ENCODE measurements at places on chromosomes 7 and 10. TPM values are rescaled to one million over a fixed set of nuclear protein-coding genes. Genes with fewer than 3 reads are reported as not detected.

Gene ANKRD2
- total RNA-seq, result not detected

Gene PCLO
- total RNA-seq, result not detected

Gene LIPJ
- total RNA-seq, result not detected

Gene CDCA7L
- total RNA-seq, result 18.4 TPM

Gene RAPGEF5
- total RNA-seq, result 0.71 TPM

Gene RHOBTB1
- total RNA-seq, result not detected

Gene ELMO1
- 79.4 TPM for total RNA-seq

Gene KRIT1
- 25.0 TPM for total RNA-seq

Gene GJD4
- total RNA-seq, result not detected

Gene PRKCQ
- 26.3 TPM for total RNA-seq

Gene SMIM30
- total RNA-seq, result 3.5 TPM

Gene PPP2R2D
- 28.4 TPM for total RNA-seq

Gene ZCWPW1
- 5.0 TPM for total RNA-seq

Gene SPDYE2
- total RNA-seq, result not detected

Gene CLCN1
- total RNA-seq, result not detected

Gene SAP25
- 30.2 TPM for total RNA-seq

Gene CABCOCO1
- total RNA-seq, result not detected

Gene RBP3
- not detected for total RNA-seq

Gene KLF14
- total RNA-seq, result not detected

Gene HGF
- total RNA-seq, result not detected

Gene ANKRD30A
- not detected for total RNA-seq

Gene FAM241B
- 9.1 TPM for total RNA-seq

Gene ZNF398
- 15.1 TPM for total RNA-seq

Gene SPDYE16
- not detected for total RNA-seq

Gene TAS2R5
- 0.31 TPM for total RNA-seq

Gene TMEM196
- total RNA-seq, result not detected

Gene ABCB1
- total RNA-seq, result 38.4 TPM

Gene PON1
- total RNA-seq, result not detected

Gene SFXN3
- total RNA-seq, result 38.1 TPM

Gene RELN
- not detected for total RNA-seq

Gene STK17A
- total RNA-seq, result 301 TPM

Gene TBC1D12
- total RNA-seq, result not detected

Gene TSC22D4
- total RNA-seq, result 30.7 TPM

Gene HNRNPF
- total RNA-seq, result 86.9 TPM

Gene TFEC
- not detected for total RNA-seq

Gene CRPPA
- 1.2 TPM for total RNA-seq

Gene LLCFC1
- total RNA-seq, result not detected

Gene NOBOX
- total RNA-seq, result not detected

Gene TCERG1L
- total RNA-seq, result not detected

Gene KCNIP2
- 1.1 TPM for total RNA-seq

Gene ITGA8
- total RNA-seq, result not detected

Gene COL26A1
- not detected for total RNA-seq
